Tongue (tissue), 3 donors: ENCODE measurements at places on chromosomes 7 and 10. TPM values are rescaled to one million over a fixed set of nuclear protein-coding genes. Genes with fewer than 3 reads are reported as not detected.

The ETV1 gene
- 11.8 TPM for total RNA-seq

- DNase-seq: no peak
Observed at GRCh38 chr10:35712486-35712885, 70.4 kb upstream of the FZD8 start.

The PRRT4 gene
- total RNA-seq: 7.6 TPM

DNA sequence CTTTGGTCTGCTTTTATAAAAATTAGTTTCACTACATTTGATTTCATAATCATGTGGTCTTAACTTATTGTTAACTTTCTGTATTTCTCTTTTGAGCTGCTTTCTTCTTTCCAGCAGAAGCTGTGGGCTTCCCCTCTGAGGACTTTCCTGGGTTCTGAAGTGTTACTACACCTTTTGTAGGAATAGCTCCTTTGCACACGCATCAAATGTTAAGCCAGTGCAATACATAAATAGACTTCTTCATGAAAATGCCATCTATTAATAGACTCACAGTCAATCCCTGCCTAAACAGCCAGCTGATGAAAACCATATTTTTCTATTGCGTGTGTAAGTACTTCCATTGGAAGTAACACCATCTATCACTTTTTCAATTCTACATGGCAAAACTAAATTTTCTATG is 1.5 kb downstream of the ABCB4 start:
- DNase-seq: no peak

DNA sequence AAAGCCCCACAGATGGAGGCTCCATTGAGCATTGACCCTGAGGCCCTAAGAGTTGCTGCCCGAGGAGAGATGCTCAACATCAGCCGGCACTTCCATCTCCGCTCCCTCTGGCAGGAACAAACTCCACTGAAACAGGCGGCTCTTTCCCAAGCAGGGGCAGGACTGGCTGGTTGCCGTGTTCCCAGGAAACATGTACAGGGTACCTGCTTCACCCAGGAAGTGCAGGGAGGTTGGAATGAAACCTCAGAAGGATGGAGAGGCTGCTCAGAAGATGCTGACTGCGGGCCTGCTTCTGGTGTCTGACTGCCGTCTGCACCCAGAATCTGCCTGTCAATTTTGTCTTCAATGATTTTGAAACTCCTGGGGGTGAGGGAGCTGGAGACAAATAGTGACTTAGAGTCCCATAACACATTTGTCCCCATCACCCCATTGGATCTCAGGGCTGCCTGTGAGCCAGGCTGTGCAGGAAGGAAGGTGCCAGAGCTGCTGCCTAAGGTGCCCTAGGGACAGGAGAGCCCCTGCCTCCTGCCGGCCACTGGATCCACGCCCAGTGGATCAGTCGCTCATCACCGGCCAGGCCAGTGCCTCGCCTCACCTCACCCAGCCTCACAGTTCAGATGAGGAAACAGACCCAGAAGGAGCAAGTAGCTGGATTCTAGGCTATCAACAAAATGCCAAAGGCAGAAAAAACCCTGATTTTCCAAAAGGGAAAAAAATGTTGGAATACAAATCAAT is 237.3 kb downstream of the PTPRN2 start:
- DNase-seq: no peak

GRCh38 chr7:134427896-134428295 is 31.0 kb downstream of the AKR1B1 start:
- DNase-seq: no peak

DNA sequence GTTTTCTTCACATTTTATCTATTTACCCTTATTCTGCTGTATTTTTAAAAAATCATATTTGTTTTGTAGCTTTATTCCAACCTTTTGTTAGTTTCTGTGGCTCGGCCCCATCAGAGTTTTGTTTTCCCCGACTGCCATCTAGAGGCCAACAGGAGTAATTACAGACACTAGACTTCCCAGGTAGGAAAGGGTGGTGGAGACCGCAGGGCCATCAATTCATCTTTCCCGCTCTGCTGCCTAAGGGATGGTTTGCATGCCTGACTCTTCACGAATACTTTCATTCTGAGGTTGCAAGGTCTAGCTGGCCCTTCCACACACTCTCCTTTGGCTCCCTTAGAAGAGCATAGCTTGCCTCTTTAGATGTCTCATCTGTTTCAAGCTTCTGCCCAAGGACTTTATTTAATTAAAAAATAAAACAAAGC is 38.3 kb downstream of the LYZL2 start:
- DNase-seq: peak; percentile 86
